Mucosa of gallbladder (tissue), 1 donor: ENCODE measurements at places on chromosomes 1 and 21.

- DNase-seq: no peak
These were observed 87.4 kb upstream of the TMEM51 start for GRCh38 chr1:15066191-15066590.

DNA sequence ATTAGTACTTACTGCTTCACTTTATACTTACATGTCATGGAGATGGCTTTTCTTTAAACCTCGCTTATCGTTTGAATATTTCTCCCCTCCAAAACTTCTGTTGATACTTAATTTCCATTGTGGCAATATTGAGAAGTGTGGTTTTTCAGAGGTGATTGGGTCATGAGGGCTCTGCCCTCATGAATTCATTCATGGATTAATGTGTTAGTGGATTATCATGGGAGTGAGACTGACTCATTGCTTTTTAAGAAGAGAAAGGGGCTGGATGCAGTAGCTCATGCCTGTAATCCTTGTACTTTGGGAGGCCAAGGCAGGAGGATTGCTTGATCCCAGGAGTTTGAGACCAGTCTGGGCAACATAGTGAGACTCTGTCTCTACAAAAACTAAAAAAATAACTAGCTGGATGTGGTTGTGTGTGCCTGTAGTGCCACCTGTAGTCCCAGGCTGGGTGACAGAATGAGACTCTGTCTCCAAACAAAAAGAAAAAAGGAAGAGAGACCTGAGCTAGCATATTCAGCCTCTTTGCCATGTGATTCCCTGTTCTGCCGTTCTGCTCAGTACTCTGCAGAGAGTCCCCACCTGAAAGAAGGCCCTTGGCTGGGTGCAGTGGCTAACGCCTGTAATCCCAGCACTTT is 30.2 kb downstream of the RABGAP1L start:
- DNase-seq: no peak

- DNase-seq: peak; percentile 64
These were observed 7.1 kb downstream of the NBL1 start for GRCh38 chr1:19651141-19651737.

DNA sequence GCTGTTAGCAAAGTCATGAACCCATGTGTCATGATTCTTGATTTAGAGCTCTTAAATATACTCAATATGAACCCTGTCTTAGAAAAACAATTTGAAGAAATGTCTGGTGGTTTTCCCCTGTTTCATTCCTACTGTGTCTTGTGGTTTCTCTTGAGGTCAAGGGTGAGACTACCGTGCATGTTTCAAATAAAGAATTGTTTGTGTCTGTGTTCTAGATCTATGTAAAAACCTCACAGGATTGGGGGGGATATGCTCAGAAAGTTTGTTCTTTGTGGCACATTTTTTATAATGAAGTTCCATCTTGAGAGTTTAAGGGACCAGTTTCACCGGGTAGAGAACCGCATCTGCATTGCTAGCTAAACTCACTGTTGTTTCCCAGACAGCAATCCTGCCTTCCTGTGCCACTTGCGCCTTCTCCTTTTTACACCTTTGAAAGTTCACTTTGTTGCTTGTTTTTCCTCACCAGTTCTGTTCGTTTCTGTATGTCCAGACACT is 30.9 kb upstream of the CACYBP start:
- DNase-seq: no peak

- no peak for DNase-seq
These were observed 2.2 kb upstream of the G0S2 start for GRCh38 chr1:209672705-209673630.

DNA sequence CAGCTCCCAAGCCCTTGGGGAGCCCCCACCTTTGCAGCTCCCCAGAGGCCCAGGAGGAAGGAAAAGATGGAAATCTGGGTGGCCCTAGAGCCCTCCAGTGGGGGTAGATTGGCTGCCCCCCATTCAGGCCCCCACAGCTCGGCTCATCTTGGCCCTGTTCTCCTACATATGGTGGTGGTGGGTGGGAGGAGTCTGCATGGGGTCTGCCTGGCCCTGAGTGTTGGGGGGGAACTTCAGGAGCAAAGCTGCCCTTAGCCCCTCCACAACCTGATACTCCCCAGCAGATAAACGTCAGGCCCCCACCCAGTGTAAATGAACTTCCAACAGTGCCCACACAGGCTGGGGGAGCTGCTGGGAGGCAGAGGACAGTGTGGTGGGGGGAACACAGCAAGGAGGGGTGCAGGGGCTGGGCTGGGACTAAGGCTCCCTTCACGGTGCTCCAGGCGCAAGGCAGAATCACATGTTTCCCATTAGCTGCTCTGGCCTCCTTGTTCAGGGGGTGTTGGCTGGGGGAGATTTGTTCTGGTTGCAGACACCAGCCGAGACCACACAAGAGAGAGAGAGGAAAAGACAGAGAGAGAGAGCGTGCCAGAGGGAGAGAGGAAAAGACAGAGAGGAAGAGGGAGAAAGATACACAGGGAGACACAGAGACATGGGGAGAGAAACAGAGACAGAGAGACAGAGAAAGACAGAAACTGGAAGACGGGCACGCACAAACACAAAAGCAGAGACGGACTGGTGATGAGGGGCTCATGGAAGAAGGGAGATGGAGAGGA is 42.6 kb downstream of the AHDC1 start:
- DNase-seq: no peak

DNA sequence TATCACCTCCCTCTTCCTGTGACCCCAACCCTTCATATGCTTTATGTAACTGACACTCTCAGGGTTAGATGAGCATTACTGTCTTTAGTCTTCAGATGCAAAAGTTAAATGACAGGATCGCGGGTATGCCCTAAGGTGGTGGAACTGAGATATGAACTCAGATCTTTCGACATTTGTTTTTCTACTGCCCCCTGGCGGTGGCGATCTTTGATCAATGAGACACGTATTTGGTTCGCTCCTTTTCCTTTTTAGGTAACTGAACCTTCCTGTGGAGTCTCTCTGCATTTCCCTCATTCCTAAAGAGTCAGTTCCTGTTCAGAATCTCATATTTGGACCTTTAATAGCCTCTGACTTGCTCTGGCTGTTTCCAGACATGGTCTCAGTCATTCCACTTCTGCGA is 47.8 kb upstream of the ZP4 start:
- DNase-seq: no peak

DNA sequence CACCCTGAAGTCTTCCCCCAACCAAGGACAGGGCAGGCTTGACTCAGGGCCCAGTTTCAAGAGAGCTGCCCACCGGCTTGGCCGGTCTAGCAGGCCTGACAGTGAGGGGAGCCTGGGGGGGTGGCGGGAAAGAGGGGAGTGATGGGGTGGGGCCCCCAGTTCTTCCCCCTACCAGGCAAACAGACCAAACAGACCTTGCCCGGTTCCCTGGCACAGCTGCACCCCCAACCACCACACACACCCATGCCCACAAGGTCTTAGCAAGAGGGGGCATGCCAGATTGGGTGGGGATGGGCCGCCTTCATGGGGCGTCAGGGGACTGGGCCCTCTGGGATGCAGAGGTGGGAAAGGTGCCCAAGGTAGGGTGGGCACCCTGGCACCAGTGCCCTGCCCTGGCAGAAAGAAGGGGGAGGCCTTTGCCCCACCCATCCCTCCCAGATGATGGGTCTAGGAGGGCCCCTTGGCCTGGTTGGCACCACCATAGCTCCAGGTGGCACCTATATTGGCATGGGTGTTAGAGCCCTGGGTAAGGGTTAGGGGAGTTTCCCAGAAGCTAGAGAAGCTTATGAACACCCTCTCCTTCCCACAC is 8.9 kb downstream of the ZBTB7B start:
- DNase-seq: no peak

- DNase-seq: no peak
These were observed 3.4 kb upstream of the MARCKSL1 start for GRCh38 chr1:32339363-32339978.

DNA sequence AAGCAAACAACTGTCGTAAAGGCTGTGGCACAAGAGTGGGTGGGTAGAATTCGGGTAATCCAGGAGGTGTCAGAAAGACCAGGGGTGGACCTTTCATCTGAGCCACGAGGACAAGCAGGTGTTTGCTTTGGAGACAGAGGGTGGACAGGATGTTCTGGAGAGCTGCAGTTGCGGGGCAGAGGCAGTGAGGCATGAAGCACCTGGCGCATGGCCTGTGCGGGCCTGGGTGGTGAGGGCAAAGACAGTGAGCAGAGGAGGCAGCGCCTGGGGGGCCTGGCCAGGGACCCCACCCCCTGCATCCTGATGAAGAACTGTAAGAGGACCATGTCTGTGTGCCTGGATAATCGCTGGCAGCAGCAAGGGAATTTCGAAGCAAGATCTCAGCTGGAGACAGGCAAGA is 24.9 kb downstream of the KIF26B start:
- DNase-seq: no peak

GRCh38 chr1:50474859-50475809 is 51.9 kb upstream of the DMRTA2 start:
- DNase-seq: no peak

DNA sequence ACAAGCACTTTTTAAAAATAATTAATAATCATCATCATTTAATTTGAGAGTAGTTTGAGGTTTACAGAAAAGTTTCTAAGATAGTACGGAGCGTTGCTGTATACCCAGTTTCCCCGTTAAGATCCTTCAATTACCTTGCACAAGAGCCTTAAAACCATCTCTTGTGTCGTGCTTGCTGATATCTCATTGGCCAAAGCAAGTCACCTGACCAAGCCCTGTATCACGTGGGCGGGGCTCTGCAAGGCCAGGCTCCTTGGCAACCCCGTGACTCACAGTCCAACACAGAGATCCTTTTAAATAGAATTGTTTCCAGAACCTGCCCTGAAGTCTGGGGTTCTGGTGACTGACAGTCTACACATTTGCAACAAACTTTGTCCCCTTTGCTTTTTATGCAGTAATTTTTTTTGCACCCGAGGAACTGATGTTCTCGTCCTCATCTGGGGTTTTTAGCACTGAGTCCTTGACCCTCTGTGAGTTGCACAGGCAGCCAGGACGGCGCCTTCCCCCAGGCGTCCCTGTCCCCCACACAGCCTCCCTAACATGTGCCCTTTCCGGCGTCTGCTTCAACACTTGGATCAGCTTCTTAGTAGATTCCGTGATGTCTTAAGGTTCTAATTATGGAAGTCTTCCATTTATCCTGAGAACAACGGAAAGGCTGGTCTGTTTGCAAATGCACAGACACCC is 183.3 kb upstream of the TMEM51 start:
- peak; percentile 44 for DNase-seq

DNA sequence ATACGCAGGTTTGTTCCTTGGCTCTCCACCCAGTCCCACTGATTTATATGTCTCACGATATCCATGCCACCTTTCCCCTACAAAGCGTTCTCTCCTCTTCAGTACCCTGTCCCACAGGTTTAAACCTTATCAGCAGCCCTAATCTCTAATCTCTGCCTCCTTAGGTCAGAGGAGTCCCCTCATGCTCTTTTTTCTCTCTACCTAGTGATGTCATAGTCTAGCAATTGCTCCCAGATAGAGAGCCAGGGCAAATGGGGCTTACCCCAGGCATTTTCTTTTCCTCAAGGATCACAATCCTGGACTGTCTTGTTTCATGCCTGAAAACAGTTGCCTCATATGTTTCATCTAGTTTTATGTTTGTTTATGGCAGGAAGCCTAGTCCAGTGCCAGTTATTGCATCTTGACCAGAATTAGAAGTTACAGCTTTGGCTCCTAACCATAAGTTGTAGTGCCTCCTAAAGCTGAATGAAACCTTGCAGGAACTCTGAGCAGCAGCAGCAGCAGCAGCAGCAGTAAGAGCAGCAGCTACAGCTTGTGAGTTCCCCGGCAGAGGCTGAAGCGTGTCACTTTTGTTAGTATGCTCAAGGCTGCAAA is 26.7 kb upstream of the TP53BP2 start:
- no peak for DNase-seq

- DNase-seq: no peak
These were observed 75.4 kb downstream of the RUNX1 start for GRCh38 chr21:34973685-34974084.

GRCh38 chr1:91404151-91405012 is at the start of gene HFM1:
Gene HFM1 (minus strand): TSS chr1:91404837. CDS start chr1:91401082, 3,755 bp downstream.
- DNase-seq: peak; percentile 51

GRCh38 chr1:155003227-155003765 is 694 bp downstream of the ZBTB7B start:
- no peak for DNase-seq

DNA sequence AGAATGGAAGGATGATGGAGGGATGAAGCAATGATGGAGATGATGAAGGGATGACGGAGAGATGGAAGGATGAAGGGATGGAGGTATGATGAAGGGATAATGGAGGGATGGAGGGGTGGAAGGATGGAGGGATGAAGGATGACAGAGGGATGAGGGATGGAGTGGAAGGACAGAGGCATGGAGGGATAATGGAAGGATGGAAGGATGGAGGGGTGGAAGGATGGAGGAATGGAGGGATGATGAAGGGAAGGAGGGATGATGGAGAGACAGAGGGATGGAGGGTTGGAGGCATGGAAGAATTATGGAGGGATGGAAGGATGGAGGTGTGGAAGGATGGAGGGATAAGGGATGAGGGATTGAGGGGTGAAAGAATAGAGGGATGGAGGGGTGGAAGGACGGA is 62.8 kb downstream of the KCNAB2 start:
- DNase-seq: no peak

DNA sequence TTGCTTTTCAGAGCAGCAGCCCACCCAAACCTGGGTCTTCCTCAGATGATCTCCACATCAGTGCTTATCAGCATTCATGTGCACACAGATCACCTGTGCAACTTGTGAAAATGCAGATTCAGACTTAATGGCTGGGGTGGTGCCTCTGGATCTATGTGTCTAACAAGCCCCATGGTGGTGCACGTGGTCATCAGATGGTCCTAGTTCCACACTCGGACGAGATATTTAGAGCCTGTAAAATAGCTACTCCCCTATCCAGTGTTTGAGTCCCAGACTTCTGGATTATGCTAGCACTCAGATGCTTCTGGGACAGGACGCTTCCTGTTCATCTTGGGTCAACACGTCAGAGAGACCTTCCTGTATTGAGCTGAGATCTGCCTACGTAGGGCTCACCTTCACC is 114.2 kb downstream of the LIPI start:
- DNase-seq: no peak

DNA sequence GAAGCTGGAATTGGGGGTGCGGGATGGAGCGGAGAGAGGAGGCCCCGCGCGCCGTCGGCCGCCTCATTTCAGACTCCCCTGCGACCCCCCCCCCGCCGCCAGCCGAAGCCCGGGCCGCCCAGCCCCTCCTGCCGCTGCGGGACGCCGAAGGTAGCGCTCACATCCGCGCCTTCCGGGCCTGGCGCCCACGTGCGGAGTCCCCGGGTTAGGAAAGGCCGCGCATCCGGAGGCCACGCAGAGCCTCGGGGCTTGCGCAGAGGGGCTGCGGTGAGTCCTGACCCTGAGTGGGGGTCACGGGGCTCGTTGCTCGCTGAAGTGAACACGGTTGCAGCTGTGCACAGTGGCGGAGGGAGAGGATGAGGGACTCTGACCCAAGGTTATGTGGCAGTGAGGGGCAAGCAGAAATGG is 552 bp upstream of the ZNF496 start:
- DNase-seq: peak; percentile 24

GRCh38 chr1:168917309-168917708 is 188.3 kb upstream of the DPT start:
- no peak for DNase-seq

- no peak for DNase-seq
These were observed 70.1 kb downstream of the INTS7 start for GRCh38 chr1:211965108-211965805.

GRCh38 chr21:29939104-29939923 is 482 bp downstream of the GRIK1 start:
- DNase-seq: no peak
